ENCODE measurements at places on chromosomes 3 and 15.

- no peak for DNase-seq
These were observed 100.4 kb upstream of the TP63 start for GRCh38 chr3:189530822-189531221.

- DNase-seq = no peak
These were observed 50.8 kb upstream of the PSMD6 start for GRCh38 chr3:64074060-64074459.

DNA sequence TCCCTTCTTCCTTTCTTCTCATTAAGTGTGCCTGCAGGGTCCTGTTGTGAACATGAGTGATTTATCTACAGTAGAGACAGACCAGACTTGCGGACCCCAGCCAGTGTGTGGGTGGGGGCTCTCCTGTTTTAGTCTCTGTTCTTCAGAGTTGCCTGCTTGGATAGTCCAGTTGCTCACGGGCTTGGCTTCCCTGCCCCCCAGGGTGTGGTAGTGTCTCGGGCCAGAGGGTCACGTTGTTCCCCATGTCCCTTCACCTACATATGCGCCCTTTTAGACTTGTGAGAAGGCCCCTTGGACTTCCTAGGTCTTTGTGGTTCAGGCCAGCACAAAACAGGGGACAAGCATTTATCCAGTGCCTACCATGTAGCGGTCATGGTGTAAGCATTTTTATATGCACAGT, 85.8 kb downstream of the AAGAB start:
- DNase-seq = no peak

- no peak for DNase-seq
These were observed 32.9 kb upstream of the UTS2B start for GRCh38 chr3:191363221-191363620.

DNA sequence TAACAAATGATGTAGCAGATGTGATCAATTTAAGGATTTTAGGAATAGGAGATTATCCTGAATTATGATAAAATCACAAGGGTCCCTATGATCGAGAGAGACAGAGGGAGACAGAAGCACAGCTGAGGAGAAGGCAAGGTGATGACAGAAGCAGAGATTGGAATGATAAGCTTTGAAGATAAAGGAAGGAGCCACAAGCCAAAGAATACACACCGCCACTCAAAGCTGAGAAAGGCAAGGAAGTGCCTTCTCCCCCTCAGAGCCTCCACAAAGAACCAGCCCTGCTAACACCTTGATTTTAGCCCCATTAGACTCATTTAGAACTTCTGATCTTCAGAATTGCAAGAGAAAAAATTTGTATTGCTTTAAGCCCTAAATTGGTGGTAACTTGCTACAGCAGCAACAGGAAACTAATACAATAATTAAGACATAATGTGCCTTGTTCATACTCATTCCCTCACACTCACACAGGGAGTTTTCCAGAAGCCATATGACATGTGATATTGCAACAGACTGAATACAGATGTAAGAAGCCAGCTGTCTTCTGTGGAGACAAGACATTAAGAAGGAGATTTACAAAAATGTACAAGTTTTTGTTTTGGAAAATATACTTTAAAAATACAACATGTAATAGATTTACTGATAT, 38.2 kb downstream of the TRANK1 start:
- DNase-seq = no peak

- DNase-seq = peak; percentile 27
These were observed 1.0 kb downstream of the PDE12 start for GRCh38 chr3:57557085-57557537.

DNA sequence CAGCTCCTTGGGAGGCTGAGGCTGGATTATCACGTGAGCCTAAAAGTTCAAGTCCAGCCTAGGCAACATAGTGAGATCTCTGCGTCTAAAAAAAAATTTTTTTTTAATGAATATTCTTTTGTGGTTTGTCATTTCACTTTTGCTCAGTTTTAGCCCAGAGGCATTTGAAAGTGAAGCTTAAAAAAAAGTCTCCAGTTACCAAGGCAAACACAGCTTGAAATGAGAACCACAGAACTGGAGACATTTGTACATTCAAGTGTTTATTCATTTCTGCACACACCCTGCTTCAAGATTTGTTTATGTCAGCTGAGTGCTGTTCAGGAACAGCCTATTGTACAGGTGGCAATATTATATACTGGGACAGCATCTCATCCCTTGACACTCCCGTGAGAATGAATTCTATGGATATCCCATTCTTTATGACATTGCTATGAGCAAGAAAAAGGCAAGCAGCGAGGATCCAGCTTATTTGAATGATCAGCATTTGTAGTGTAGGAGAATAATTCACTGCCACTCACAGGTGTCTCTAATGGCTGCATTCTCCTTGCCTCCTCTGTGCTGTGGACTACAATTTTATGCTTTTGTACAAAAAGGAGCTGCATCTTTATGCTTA, 444.8 kb upstream of the GRM7 start:
- no peak for DNase-seq

DNA sequence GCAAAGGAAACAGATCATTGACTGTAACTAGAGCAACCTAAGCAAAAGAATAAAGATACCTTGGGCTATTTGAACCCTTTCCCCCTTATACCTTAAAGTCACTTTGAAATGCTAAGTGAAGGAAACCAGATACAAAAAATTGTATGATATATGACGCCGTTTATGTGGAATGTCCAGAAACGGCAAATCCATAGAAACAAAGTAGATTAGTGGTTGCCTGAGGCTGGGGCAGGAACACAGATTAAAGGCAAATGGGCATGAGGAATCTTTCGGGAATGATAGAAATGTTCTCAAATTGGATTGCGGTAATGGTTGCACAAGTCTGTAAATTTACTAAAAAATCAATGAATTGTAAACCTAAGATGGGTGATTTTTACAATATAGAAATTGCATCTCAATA, 160.1 kb upstream of the CCDC54 start:
- DNase-seq = no peak

- no peak for DNase-seq
These were observed 32.6 kb downstream of the TGM4 start for GRCh38 chr3:44906997-44907396.

- no peak for DNase-seq
These were observed 30.5 kb downstream of the TLNRD1 start for GRCh38 chr15:81031203-81031602.

DNA sequence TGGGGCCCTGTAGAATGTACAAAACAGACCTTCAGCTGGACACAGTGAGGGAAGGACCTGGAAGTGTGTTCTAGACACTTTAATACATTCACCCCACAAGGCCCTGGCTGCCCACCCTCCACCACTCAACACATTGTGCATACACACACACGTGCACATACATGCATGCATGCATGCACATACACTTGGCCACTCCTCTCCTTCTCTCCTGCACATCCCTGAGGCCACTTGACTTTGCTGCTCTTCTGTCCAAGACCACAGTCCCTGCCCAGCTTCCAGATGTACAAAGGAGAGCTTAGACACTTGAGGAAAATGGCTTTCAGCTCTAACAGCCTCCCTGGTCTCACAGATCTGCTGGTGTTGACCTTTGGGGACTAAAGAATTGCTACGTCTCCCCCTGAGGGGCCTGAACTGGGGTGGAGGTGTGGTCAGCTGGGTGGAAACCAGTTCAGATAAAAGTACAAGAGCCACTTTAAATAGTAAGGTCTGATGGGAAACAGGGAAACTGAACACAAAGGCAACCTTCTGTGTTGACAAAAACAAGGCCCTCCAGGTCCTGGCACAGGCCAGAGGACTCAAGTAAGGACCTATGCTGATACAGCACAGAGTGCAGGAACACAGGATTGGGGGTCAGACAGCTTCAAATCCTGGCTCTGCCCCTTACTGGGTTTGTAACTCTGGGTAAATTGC, 24.8 kb upstream of the NOX5 start:
- DNase-seq = no peak

- DNase-seq = no peak
These were observed 22.4 kb upstream of the FAM174B start for GRCh38 chr15:92677999-92678398.

DNA sequence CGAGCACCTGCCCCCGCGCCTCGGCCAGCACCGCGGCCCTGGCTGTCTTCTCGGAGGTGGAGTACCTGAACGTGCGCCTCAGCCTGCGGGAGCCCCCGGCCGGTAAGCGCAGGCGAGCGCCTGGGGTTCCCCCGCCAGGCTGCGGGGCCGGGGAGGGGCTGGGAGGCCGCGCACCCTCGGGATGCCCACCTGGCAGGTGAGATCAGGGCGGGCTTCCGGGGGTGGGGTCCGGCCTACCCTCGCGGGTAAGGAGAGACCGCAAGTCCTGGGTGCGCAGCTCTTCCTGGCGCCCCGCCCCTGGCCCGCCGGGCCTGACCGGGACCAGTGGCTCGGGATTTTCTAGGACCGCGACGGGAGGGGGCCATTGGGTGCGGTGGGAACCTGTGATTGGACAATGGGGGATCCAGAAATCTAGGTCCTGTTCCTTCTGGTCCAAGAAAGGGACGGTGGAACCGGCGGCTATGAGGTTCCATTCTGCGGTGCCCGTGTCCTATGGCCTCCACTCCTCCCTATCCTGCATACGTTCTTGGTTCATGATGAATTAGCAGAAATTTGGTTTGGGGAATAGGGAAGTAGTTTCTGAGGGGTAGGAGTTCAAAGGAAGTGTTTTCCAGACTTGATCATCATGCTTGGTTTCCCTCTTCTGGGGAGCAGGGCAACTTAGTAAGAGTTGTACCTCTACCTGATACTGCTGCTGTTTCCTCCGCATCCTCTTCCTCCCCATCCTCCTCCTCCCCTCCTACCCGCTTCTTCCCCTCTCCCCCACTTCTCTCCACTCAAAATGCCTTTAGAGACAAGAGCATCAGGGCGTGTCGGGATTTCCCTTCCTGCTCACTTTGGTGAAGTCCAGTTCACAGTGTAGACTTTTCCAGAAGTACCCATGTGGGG, 808 bp downstream of the ARRDC4 start:
- DNase-seq = no peak

- DNase-seq = no peak
These were observed 188.5 kb downstream of the ALCAM start for GRCh38 chr3:105555206-105555605.

DNA sequence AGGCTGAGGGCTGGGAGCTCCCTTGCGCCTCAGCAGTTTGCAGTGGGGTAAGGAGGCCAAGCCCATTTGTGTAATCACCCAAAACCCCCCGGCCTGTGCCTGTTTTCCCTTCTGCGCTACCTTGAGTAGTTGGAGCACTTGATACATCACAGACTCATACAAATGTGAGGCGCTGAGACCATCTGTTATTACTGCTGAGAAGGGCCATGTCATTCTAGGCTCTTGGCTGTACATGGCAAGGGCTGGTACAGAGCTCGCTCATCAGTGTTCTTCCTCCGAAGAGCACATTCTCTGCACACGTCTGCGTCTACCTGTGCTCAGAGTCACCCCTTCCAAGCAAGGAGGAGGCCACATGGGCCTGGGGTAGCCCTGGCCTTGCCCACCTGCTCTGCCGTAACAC, 9.3 kb downstream of the PLA2G4B start:
- no peak for DNase-seq

Data from HTR-8/SVneo (cell line).